GM04504 (cell line): ENCODE measurements at places on chromosomes 12 and 14.

DNA sequence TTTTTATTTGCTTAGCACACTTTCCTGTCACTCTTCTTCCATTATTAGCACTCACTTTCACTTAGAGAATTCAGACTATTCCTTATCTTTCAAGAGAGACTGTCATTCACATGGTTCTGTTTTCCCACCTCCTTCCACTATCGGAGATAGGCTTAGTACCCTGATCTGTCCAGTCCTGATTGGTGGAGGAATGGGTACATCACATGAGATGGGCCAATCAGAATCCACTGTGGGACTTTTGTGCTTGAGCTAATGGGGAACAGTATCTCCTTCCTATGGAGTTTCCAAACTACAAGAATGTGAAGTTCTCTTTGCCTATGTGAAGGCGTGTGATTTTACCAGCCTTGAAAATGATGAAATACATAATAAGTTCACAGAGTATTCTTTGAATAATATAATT is 4.8 kb upstream of the KITLG start:
- no peak for DNase-seq

DNA sequence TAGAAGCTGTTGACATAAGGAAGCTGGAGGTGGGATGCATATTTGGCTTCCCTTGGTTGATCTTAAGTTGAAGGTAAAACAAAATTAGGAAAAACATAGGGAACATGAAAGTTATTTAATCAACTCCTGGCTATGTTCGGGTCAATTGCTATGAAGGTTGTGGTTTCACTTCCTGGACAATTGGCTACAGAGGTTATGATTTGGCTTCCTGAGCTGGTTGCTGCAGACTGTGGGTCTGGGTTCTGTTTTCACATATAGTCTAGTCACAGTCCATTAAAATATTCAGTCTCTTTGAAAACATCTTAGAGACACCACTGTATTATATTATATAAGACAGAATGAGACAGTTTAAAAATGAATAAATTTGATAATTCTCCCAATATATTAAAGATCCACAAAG is 895.2 kb upstream of the USP15 start:
- DNase-seq: no peak

GRCh38 chr12:23954332-23954731 is 4.9 kb upstream of the SOX5 start:
- DNase-seq: no peak

DNA sequence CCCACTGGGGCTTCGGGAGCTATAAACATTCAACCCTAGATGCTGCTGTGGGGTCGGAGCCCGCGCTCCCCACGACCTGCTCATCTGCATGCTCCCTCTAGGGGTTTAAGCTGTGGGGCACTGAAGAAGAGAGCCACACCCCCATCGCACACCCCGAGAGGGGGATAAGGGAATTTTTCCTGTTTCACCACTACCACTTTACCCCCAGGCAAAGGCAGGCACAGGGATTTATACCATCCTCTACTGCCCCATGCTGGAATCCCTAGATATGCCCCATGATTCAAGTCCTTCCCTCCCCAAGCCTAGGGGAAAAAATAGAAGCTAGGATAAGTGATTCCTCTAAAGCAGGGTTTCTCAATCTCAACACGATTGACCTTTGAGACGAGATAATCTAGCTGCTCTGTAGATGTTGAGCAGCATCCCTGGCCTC is 59.9 kb upstream of the CCDC60 start:
- DNase-seq: no peak

- DNase-seq: no peak
These were observed 103.0 kb downstream of the CRADD start for GRCh38 chr12:93780101-93780641.

DNA sequence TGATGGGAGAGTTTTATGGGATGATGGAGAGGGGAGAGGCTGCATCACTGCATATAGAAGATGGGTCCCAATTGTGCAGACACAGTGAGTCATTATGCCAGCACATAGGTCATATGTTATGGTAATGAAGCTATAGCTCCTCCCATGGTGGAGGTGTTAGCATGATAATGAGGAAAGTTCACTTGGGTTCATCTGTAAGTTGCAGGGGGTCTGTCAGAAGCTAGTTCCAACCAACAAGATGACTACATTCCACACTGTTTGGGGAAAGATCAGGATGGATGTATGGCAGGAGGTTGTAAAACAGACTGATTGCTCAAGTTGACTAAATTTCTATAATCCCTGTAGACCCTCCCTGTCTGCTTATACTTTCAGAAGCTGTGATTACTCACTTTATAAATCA is 561.3 kb downstream of the C12orf50 start:
- DNase-seq: no peak

DNA sequence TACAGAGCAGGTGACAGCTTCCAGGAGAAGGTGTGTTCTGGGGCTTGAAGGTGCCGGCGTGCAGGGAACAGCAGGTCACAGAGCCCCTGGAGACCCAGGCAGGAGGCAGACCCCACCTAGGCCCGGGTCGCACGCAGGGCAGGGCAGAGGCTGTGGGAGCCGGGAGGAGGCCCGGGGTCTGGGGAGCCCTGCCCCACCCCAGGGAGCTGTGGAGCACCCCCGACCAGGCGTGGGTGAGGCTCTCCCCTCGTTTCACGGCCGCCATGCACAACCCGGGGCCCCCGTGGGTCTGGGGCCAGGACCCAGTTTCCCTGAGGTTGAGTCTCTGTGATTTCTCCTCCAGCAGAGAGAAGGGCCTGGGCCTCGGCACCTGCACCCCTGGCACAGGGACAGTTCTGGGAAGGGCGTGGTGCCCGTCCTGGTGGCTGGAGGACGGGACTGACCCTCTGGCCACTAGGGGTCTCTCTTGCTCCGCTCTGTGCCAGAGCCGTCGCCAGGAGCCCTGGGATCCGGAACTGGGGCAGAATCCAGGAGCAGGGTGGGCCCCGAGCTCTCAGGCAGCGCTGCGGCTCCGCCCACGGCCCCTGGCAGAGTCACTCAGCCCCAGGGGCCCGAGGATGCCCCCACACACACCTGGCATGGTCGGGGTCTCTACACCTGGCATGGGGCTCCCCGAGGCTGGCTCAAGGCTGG is 75.2 kb upstream of the FBRSL1 start:
- DNase-seq: peak; percentile 45

- no peak for DNase-seq
These were observed 49.7 kb downstream of the C14orf132 start for GRCh38 chr14:96088911-96089310.

- no peak for DNase-seq
These were observed 41.6 kb downstream of the ACACB start for GRCh38 chr12:109157986-109158385.

DNA sequence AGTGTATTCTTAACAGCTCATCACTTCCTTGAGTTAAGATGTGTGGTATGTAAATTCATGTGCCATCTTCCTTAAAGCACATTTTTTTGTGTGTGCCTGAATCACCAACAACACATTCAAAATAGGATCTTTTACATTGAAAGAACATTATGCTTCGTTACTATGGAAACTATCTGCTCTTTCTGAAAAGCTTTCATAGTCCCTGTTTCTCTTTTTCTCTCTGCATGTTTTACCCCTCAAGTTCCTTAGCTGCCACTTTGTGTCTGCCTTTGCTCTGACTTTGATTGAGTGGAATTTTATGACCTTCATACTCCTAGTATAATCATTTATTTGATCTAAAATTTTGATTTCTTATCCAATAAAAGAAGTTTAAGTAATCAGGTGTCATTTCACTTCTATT is 880.3 kb upstream of the FOXG1 start:
- no peak for DNase-seq

DNA sequence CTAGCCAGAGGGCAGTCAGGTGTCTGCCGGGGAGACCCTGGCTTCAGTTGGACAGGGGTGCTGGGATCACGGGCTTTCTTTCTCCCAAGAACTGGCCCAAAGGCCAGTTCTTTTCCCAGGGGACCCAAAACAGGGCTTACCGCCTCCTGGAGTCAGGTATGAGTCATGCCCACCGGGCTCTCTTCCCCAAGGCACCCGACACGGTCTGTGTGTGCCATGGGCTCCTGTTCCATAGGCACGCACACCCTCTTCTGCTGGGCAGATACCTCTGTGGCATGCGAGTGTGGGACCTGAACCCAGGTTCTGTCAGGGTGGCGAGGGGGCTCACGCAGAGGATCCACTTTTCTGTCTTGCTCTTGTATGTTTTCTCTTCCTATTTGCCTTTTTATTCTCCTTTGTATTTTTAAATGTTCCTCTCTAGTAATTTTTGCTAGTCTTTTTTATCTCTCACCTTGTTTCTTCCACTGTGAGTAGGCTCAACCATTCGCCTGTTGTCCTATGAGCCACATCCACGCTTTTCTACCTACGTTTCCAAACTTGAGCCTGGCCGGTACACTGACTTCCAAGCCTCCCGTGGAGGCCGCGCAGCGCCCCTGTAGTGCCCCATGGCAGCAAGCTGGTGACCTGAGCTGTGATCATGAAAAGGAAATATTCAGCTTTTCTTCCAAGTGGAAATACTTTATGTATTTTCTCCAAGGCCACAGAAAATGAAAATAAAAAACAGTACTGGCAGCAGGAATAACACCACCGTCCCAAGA is 362.2 kb downstream of the CACNA1C start:
- DNase-seq: no peak

- DNase-seq: no peak
These were observed 26.4 kb downstream of the SPIC start for GRCh38 chr12:101501410-101501995.

GRCh38 chr12:124655698-124656516 is 88.5 kb upstream of the NCOR2 start:
- peak; percentile 70 for DNase-seq

- no peak for DNase-seq
These were observed 581 bp downstream of the ARG2 start for GRCh38 chr14:67620217-67620785.

- DNase-seq: no peak
These were observed 124.7 kb downstream of the ZNF664 start for GRCh38 chr12:124097701-124098100.

DNA sequence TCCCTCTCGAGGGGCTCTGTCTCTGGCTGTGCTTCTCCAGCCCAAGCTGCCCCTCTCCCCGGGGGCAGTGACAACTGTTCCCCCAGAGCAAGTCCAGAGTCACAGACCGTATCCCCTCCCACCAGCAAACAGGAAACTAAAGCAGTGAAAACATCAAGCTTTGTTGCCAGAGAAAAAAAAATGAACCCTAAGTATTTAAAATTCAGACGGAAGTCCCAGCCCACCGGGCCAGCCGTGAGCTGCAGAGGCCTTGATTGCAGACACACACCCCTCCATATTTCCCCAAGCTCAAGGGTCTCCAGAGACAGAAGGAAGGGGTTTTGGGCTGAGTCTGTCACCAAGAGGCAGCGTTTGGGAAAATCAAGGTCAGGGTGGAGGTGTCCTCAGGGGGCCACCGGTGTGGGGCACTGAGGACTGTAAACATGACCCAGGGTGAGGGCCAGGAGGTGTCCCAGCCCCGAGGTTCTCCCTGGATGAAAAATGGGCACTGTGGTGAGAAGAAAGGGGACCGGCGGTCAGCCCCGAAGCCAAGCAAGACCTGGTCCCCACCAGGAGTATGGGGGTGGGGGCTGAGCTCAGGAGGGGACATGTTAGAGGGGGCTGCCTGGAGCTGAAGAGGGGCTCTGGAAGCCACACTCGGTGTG is 7.7 kb downstream of the PHETA1 start:
- no peak for DNase-seq

GRCh38 chr12:119375075-119375882 is 40.8 kb downstream of the CCDC60 start:
- no peak for DNase-seq

DNA sequence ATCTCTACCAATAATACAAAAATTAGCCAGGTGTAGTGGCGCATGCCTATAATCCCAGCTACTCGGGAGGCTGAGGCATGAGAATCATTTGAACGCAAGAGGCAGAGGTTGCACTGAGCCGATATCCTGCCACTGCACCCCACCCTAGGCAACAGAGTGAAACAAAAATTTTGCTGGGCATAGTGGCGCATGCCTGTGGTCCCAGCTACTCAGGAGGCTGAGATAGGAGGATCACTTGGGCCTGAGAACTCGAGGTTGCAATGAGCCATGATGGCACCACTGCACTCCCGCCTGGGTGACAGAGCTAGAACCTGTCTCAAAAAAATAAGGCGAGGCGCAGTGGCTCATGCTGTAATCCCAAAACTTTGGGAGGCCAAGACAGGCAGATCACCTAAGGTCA is 9.5 kb downstream of the ATXN2 start:
- no peak for DNase-seq

GRCh38 chr12:3463921-3464320 is 27.1 kb upstream of the PRMT8 start:
- DNase-seq: no peak

GRCh38 chr12:124296295-124296915 is 1.5 kb downstream of the RFLNA start:
- no peak for DNase-seq

- no peak for DNase-seq
These were observed 885.8 kb upstream of the TMEM132C start for GRCh38 chr12:127381043-127381668.

- no peak for DNase-seq
These were observed 10.2 kb upstream of the PRKAG1 start for GRCh38 chr12:49028666-49029275.

DNA sequence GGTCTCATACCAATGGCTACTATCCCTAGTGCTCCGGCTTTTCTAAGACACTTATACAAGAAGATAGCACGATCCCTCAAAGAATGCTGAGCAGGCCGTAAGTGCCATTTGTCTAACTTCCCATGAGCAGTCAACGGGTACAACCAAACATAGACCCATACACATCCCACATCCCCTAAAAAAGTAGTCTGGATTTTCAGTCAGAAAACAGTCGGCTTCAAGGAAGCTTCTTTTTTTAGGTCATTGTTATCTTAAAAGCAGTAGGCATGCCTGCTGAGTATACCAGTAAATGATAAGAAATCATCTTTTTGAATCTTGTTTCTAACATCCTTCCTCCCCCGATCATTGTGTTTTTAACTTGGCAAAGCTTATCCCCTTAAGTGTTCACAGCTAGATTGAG is 19.8 kb downstream of the OSBPL8 start:
- DNase-seq: no peak

DNA sequence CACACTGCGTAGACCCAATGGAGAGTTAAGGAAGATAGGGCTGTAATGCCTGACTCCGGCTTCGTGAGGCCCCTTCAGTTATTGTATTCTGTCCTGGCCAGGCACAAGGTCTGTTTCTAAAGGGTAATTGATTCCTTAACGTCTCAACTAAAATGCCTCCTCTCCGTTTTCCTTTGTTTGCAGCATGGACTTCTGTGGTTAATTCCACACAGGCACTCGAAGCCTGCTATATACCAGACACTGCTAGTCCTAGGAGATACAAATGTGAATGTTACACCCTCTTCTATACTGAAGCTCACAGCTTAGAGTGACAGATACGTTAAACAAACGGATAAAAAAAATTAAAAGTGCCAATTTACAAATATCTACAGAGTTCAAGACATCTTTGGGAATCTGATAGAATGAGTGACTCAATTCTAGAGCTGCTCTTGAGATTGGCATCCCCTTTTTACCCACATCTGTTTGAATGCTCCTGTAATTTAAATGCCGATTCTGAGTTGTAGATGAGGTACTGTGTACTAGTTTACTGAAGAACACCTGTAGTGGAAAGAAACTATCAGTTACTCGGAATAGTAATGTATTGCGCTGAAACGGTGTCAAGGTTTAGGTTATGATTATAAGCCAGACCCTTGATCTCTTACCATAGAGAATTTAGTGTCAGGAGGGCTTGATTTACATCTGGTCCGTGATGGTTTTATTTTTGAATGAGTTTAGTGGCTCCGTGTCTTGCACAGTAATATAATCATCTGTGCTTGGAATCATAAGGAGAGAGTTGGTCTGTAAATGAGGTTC is 784 bp downstream of the PSMA6 start:
- DNase-seq: no peak

GRCh38 chr12:12467688-12468261 is 94.9 kb downstream of the DUSP16 start:
- no peak for DNase-seq

GRCh38 chr14:21978999-21979314 is 305.3 kb upstream of the OR4E1 start:
- DNase-seq: no peak

- no peak for DNase-seq
These were observed 35.9 kb upstream of the PWP1 start for GRCh38 chr12:107649661-107650061.
